Activated T-cell treated with anti-CD3 and anti-CD28 coated beads, Interleukin-2, amount 50 U/mL, for 72 hours (primary cell): ENCODE measurements at places on chromosomes 3 and 15.

DNA sequence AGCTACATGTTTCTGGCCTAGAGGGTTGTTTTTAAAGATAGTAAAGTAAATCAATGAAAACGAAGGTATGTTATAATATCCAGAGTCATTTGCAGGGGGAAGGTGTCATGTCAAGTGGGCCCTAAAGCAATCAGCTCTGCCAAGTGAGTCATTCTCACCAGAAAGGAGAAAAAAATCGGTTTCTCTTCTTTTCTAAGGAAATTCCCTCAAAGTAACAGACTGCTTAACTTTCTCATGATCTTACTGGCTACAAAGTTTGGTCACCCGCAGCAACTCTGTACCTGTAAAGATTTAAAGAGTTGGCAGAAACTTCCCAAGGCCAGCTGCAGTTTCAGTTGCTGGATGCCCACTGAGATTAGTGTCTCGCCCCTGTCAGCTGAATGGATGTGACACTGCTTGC, 5.5 kb upstream of the FSIP1 start:
- DNase-seq: peak; percentile 27

GRCh38 chr3:61560517-61561373, 626 bp upstream of the PTPRG start:
- peak; percentile 60 for DNase-seq

DNA sequence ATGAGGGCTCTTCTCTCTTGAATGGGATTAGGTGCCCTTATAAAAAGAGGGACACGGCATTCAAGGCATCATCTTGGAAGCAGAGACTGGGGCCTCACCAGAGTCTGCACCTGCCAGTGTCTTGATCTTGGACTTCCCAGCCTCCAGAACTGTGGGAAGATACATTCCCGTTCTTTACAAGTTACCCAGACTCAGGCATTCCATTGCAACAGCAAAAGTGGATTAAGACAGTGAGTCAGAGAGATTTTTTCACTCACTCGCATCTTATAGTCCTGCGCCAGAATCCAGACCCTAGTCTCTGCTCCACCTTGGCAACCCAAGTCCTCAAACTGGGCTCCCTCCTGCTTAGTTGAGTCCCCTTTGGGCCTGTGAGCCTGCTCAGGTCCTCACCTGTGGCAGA, 2.7 kb downstream of the LCTL start:
- DNase-seq: no peak

- no peak for DNase-seq
Measured at GRCh38 chr3:192869131-192870031, 48.3 kb downstream of the MB21D2 start.

DNA sequence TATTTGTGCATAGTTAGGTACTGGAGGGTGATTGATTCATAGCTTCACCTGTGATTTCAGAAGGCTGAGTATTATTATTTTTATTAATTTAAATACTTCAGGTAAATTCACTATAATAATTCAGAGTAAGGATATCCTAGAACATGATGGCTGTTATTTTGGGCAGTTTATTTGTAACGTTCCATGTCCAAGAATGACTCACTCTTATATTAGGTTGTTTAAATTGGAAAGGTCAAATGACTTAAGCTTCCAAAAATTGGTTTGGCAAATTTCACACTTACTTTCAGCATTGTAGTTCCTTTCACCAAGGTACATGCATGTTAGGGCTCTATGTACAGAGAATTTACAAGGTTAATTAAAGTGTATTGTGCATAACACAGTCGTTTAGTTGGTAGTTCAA, 120.2 kb downstream of the EPHA3 start:
- no peak for DNase-seq

DNA sequence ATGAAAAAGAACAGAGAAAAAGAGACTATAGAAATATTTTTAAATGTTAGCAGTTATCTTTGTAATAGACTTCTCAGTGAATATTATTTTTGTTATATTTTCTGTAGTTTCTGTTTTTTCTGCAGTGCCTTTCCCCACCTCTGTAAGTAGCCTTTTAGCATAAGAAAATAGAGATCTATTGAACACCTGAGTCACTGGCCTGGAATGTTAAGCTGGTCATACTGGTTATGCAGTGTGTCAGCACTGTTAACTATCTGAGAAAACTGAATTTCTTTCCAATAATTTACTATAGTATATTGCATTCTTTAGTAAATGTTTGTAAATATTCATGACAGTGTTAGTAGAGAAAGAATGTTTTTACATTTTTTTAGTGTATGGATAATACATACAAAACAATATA, 79.8 kb downstream of the NECTIN3 start:
- DNase-seq: no peak

DNA sequence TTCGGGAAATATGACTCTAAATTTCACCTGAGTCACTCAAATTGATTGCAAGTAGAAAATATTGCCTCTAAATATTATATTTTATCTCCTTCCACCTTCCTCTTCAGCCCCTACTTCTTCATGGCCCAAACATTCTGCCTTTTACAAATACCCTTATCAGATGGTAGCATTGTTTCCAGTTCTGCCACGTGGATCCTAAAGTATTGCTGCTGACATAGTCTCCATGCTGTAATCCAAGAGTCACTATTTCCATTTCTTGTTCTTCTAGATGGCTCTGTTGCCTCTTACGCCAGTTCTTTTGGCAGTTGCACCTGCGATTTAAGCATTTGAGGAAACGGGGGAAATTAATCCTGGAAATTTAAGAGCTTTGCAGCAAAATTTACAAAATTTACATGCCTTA, 13.6 kb downstream of the LMOD3 start:
- DNase-seq: no peak

- DNase-seq: no peak
Measured at GRCh38 chr3:17846466-17846865, 104.0 kb upstream of the TBC1D5 start.

- no peak for DNase-seq
Measured at GRCh38 chr15:94177112-94177511, 54.2 kb upstream of the MCTP2 start.

DNA sequence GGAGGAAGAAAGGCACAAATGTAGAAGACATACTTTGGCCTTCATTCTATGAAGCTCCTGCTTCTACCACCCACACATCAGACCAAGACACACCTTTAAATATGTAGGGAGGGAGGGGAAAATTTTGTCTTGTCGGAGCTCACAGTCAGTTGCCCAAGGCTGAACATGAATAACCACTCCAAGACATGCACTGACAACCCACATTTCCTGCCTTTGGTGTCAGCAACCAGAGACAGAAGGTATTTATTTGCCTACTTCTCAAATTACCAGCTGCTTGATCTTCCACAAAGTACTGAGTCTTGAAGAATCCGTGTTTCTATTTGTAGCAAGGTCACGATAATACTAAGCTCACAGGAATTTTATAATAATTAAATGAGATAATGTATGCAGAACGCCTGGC, 169.7 kb downstream of the KCNMB2 start:
- no peak for DNase-seq

- peak; percentile 19 for DNase-seq
Measured at GRCh38 chr3:4722103-4722502, 229.0 kb downstream of the ITPR1 start.

DNA sequence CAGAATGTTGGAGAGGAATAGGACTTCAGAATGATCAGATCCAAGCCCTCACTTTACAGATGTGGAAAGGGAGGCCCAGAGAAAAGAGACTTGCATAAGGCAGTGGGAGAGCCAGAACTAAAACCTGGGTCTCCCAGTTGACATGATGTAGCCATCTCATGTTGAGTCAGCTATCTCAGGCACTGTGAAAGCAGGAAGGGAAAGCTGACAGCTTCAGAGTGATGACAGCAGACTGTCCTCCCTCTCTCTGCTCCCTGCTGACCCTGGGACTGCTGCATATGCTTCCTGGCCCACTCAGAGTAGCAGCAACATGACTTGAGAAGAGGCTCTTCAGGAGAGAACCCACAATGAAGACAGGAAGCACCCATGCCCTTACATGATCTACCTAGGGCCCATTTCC, 14.7 kb downstream of the FHIT start:
- DNase-seq: no peak

DNA sequence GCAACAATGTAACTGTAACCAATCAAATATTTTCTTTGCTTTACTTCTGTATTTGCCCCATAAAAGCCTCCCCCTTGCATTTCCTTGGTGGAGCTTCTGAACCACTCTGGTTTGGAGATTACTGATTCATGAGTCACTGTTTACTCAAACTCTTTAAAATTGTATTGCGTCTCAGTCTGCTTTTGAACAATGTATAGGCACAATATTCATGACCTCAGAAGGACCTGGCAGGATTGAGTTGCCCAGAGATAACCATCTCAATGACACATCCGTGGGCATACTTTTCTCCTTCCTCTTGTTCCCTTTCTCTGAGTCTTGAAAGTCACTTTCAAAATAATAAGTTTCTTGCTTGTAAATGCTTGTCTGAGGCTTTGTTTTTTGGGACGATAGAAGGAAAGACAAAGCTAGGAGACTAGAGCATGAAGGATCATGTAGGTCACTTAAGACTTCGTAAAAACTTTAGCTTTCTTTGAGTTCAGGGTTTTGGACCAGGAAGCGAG, 57.1 kb upstream of the POU1F1 start:
- DNase-seq: peak; percentile 43

DNA sequence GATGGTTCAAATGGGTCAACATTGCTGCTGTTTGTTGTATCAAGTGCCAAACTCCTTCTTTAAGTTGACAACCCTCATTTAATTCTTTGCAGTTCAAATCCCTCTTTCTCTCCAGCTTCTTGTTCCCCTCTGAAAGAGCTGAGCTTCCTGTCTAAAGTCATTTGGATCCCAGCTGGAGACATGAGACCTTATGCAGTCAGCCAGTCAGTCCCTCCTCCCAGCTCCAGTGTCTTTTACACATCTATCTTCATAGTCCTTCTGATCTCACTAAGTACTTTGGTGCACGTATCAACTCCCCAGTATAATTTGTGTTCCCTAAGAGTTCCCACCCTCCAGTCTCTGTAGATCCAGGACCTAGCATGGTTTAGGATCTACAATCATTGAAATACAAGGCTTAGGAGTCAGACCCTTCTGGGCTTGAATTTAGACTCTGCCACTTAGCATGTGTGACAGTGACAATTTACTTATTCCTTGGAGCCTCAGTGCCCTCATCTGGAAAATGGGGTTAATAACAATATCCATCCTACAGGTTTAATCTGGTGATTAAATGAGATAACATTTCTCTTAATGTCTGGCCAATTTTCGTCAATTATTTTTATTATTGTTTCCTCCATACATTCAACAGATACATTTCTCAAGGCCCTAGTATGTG, 102.8 kb upstream of the SEMA6D start:
- no peak for DNase-seq

DNA sequence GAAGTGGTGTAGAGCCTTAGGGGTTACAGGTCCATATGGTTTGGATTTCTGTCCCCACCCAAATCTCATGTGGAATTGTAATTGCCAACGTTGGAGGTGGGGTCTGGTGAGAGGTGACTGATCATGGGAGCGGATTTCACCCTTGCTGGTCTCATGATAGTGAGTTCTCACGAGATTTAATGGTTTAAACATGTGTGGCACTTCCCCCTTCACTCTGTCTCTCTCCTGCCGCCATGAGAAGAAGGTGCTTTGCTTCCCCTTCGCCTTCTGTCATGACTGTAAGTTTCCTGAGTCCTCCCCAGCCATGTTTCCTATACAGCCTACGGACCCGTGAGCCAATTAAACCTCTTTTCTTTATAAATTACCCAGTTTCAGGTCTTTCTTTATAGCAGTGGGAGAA, 43.1 kb upstream of the MFGE8 start:
- no peak for DNase-seq

GRCh38 chr3:174206607-174207192, 652.4 kb upstream of the NAALADL2 start:
- DNase-seq: no peak

- no peak for DNase-seq
Measured at GRCh38 chr3:31002730-31003129, 108.3 kb upstream of the GADL1 start.

GRCh38 chr3:10185804-10186762, 21.4 kb downstream of the IRAK2 start:
- no peak for DNase-seq

DNA sequence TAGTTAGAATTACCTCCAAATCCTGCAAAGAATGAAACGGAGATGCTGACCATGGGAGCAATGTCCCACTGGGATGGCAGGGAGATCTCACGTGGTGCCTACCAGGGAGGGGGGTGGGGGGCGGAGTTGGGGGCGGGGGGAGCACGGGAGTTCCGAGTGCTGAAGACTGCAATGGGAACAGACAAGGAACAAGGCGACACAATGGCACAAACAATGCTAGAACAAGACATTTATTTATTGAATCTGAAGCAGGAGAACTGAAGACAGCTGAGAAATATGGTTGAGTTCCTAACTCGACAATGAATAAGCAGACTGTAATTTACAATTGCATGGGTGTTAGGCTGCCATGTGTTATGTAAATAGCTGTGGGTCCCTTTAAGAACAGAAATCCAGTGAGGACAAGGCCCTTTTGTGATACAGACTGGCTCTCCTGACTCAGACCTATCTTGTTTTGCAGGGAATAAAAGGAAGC, 91.2 kb downstream of the AQP9 start:
- DNase-seq: no peak

- no peak for DNase-seq
Measured at GRCh38 chr15:66424963-66425612, 38.4 kb downstream of the MAP2K1 start.

- no peak for DNase-seq
Measured at GRCh38 chr15:92071045-92071634, 217.6 kb downstream of the SLCO3A1 start.

GRCh38 chr15:79282371-79283251, at the start of gene ANKRD34C:
Gene ANKRD34C, plus strand, starts transcription at chr15:79282722. Its CDS starts 10,563 bp downstream, at chr15:79293285.
- no peak for DNase-seq

DNA sequence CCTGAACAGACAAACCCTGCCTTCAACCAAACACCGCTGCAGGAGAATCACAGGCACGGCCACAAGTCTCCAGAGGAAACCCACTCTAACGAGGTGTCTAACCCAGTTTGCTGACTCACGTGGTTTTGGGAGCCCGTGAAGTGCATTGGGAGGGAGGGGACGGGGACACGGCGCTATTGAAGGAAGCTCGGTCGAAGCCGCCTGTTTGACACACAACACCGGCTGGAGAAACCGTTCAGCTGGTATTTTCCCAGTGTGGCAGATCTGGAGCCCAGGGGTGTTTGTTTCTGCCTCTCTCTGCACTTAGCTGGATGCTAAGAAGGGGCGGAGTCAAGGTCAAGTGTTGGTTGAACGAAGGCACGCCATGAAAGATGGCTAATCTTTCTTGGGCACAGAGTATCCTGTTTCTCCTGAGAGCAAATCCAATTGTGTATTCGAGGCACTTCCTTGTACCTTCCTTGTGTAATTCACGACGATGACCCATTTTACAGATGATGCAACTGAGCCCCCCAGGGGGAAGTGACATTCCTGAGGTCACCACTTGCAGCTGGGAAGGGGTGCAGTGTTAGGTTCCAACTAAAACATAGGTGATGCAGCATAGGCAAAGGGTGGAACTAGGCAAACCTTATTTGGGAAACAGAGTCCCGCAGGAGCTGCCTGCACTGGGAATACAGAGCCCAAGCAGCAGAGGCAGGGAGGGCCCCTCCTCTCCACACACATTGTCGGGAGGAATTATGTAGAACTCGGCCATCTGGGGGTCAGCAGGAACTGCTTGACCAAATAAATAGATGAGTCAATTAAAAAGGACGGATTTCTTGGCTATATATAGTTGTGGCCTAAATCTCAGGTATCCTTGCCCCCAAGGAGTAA, 22.5 kb downstream of the SLC6A6 start:
- peak; percentile 28 for DNase-seq

- no peak for DNase-seq
Measured at GRCh38 chr3:60636846-60637245, 614.4 kb downstream of the FHIT start.
